ENCODE measurements at places on chromosomes 6 and 20. TPM values are rescaled to one million over a fixed set of nuclear protein-coding genes. Genes with fewer than 3 reads are reported as not detected.

WFDC12 gene
- not detected for total RNA-seq

LAMP5 gene
- 5.2 TPM for total RNA-seq

NR2E1 gene
- total RNA-seq: 10.8 TPM

RIPOR3 gene
- 0.98 TPM for total RNA-seq

CSNK2A1 gene
- 143 TPM for total RNA-seq

RAET1E gene
- total RNA-seq: not detected

TCF15 gene
- total RNA-seq: 0.49 TPM

MDFI gene
- 8.4 TPM for total RNA-seq

All from temporal lobe (tissue), 4 donors.